Heart right ventricle (tissue), 16 donors: ENCODE measurements at places on chromosomes 3 and 15. TPM values are rescaled to one million over a fixed set of nuclear protein-coding genes. Genes with fewer than 3 reads are reported as not detected.

The GOLGA6D gene
- not detected for total RNA-seq

The MYL3 gene
- total RNA-seq, result 5,815 TPM

The GP5 gene
- total RNA-seq, result not detected

The LSAMP gene
- total RNA-seq, result 4.0 TPM

The LMCD1 gene
- total RNA-seq, result 28.2 TPM

The ADIPOQ gene
- 0.83 TPM for total RNA-seq

The KNG1 gene
- 0.42 TPM for total RNA-seq

The GABRB3 gene
- total RNA-seq, result 4.5 TPM

The RTP3 gene
- not detected for total RNA-seq

The ACTC1 gene
- total RNA-seq, result 12,192 TPM

The CD200R1 gene
- total RNA-seq, result 1.3 TPM

The TMOD3 gene
- 16.8 TPM for total RNA-seq

The HHLA2 gene
- total RNA-seq, result not detected

The KLHL40 gene
- 1.6 TPM for total RNA-seq

The SCAANT1 gene
- not detected for total RNA-seq

The TMEM212 gene
- not detected for total RNA-seq

The CLEC3B gene
- 64.6 TPM for total RNA-seq

The DLL4 gene
- total RNA-seq, result 20.8 TPM

The PGBD4 gene
- total RNA-seq, result 2.1 TPM

The PP2D1 gene
- not detected for total RNA-seq

The FETUB gene
- not detected for total RNA-seq

The KCTD6 gene
- 7.3 TPM for total RNA-seq

The IL5RA gene
- 0.23 TPM for total RNA-seq

The FMN1 gene
- 3.6 TPM for total RNA-seq

The PTH1R gene
- total RNA-seq, result 2.8 TPM

The RBP2 gene
- total RNA-seq, result not detected

The THUMPD3 gene
- total RNA-seq, result 49.0 TPM
